ENCODE measurements at places on chromosomes 3 and 15.
A peak's percentile ranks its signal among the peaks of the same experiment; 100 is the strongest.

- DNase-seq, result no peak
Measured at GRCh38 chr3:97291901-97292300, 472.7 kb upstream of the ARL6 start.

DNA sequence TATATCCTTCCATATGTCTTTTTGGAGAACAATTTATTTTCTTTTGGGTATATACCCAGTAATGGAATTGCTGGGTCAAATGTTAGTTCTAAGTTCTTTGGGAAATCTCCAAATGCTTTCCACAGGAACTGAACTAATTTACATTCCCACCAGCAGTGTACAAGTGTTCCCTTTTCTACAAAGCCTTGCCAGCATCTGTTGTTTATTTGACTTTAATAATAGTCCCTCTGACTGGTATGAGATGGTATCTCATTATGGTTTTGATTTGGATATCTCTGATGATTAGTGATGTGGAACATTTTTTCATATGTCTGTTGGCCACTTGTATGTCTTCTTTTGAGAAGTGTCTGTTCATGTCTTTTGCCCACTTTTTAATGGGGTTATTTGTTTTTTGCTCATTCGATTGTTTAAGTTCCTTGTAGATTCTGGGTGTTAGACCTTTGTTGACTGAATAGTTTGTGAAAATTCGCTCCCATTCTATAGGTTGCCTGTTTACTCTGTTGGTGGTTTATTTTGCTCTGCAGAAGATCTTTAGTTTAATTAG, 48.4 kb downstream of the TMEM45A start:
- DNase-seq, result no peak

- DNase-seq, result no peak
Measured at GRCh38 chr3:20039466-20039764, 831 bp upstream of the KAT2B start.

DNA sequence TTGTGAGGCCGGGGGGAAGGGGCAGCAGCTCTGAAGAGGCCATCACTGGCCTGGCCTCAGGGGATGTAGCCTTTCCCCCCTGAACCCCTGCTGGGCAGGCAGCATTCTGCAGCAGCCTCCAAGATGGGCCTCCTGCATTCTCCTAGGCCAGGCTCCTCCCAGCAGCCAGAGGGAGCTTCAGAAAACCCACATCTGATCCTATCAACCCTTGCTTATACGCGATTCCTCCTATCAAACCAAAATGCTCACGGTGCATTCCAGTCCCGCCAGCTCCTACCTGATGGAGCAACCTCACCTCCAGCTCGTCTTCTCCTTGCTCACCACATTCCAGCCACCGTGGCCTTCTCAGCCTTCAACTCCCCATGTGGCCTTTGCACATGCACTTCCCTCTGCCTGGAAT, 85.7 kb downstream of the MEGF11 start:
- DNase-seq, result no peak

DNA sequence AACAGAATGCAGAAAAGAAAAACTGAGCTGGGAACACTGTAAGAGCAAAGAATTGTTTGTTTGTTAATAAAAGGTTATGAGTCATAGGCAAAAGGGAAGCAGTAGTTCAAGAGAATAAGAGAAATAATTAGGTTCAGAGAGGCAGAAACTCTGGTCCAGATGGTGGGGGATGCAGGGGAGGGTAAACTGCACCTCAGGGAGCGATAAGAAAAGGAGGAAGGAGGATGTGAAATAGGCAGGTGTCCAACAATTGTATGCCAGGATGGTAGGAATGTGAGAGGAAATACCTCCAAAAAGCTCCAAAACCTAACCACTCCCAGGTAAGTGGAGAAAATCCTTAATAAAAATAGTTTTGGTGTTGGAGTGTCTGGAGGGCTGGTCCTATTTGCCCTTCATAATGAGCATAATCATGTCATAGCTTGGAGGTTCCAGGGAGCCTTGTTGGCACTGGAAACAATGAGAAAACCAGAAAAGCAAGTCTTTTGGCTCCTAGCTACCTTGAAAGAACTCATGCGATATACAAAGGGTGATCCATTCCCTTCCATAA, 405.4 kb upstream of the TBL1XR1 start:
- DNase-seq, result no peak

DNA sequence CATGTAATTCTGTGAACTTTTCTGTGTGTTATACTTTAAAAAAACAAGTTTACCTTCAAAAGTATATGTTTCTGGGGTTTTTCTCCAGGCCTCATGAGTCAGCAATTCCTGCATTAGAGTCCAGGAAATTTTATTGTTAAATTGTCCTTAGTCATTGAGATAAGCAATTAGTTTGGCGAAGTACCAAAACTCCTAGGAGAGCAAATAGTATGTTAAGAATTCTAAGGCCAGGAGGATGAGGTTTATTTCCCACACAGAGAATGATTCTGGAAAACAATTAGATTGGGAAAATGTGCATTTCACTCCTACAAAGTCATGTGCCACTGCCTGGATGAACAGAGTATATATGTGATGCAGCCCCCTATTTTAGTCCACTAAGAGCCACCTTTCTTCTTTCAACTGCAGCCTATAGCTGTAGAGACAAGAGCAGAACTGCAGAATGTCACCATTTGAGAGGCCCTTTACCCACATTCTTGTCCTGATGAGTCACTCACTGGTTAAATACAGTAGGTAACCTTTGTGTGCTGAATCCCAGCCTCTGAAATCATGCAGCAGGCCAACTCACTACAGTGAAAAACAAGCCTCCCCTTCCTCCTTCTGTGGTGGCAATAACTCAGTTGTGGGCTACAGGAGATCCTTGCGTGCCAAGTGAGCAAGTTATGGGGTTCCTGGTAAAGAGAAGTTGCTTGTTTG, 452.8 kb upstream of the THBS1 start:
- DNase-seq, result no peak

- no peak for DNase-seq
Measured at GRCh38 chr3:124657138-124657537, 73.1 kb upstream of the UMPS start.

- DNase-seq, result peak; percentile 91
Measured at GRCh38 chr3:45995236-45996192, at the start of gene FYCO1. Gene FYCO1 (minus strand): TSS chr3:45995824. CDS start chr3:45984910, 10,914 bp downstream.

DNA sequence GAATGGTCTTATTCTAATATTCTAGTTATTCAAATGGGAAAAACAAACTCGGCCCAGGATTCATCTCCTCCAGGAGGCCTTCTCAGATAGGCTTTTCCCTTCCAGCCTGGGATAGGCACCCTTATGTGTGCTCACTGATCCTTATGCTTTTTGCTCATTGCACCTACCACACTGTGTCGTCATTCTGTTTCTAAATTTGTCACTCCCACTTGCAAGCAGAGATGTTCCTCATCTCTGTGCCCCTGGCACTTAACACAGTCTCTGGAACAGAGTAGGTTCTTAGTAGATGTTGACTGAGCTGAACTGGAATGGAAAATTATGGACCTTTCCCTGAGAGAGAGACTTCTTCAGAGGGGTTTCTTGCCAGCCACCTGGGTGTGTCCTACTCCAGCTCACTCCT, 18.7 kb upstream of the SPG11 start:
- no peak for DNase-seq

GRCh38 chr3:109195815-109196214, 59.3 kb downstream of the C3orf85 start:
- DNase-seq, result no peak

DNA sequence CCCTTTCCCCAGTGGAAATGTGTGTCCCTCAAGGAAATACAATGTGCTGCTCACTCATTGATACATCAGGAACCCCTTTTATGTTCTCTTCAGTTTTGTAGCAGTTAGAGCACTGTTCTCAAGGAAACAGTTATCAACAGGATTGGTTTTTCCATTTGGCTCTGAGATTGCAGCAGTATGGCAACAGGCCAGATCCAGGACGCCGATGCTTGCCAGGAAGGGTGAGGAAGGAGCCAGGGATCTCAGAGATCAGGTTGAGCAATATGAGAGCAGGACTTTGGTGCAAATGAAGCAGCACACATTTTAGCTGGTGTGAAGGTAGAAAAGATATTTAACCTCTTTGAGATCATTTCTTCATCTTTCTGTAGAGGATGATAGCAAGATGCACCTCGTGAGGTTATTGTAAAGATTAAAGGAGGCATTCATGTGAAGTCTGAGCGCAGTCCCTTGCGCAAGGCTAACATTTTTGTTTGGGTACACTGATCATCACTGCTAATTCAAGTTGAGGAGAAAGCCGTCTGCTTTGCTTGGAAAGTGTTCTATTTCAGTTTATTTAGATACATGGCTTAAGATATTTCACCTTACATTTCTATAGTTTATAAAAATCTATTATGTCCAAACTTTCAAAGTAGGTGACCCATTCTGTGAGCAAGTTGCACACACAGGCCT, 68.5 kb downstream of the KCNH8 start:
- no peak for DNase-seq

- no peak for DNase-seq
Measured at GRCh38 chr3:183833516-183833915, 8.1 kb upstream of the MAP6D1 start.

DNA sequence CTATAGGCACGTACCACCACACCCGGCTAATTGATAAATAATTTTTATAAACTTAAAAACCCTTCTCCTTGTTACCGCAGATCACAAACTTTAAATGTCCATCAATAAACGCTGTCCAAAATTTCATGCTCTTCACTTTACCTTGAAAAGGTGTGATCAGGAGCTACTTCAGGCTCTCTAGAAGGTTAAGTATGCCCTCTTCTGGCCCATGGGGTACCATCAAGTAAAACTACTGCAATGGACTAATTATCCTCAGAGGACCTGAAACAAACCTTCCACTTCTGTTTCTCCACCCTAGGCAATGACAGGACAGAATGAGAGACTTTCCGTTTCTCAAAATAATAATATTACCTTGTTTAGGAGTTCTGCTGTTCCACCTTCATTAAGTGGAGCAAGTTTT, 9.2 kb downstream of the LZTFL1 start:
- DNase-seq, result no peak

- DNase-seq, result no peak
Measured at GRCh38 chr3:159805411-159805772, 183.2 kb upstream of the IL12A start.

GRCh38 chr15:98650417-98651035, 2.2 kb downstream of the IGF1R start:
- no peak for DNase-seq

DNA sequence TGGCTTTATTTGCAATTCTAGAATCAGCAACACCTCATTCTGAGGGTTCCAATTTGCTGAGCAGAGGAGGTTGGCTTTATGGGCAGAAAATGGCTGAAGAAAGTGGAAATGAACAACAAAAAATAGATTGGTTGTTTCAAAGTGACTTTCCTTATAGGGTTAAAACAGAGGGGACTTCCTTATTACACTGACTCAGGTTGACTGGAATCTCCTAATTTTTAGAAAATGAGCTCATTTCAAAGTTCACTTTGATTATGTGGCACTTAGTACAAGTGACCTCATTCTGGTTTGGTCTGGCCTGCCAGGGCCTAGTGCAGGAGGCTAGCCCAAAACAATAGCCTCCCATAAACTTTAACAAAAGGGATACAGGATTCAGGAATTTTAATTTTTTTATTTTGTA, 41.4 kb downstream of the NFKBIZ start:
- DNase-seq, result no peak
